ENCODE measurements at places on chromosomes 4 and X. TPM values are rescaled to one million over a fixed set of nuclear protein-coding genes. Genes with fewer than 3 reads are reported as not detected.

The PPARGC1A gene
- total RNA-seq, result 0.43 TPM

The SCML2 gene
- total RNA-seq, result 0.71 TPM

The CABS1 gene
- not detected for total RNA-seq

The LRAT gene
- under 0.01 TPM for total RNA-seq

The GLRA2 gene
- not detected for total RNA-seq

The USP17L24 gene
- total RNA-seq, result not detected

The KIAA1210 gene
- total RNA-seq, result not detected

The PCDH19 gene
- under 0.01 TPM for total RNA-seq

The ATP8A1 gene
- 0.85 TPM for total RNA-seq

The GABRG1 gene
- total RNA-seq, result not detected
